ENCODE measurements at places on chromosomes 4 and X. TPM values are rescaled to one million over a fixed set of nuclear protein-coding genes. Genes with fewer than 3 reads are reported as not detected.

Gene RAB41
- total RNA-seq, result not detected

Gene NLGN3
- 4.4 TPM for total RNA-seq

DNA sequence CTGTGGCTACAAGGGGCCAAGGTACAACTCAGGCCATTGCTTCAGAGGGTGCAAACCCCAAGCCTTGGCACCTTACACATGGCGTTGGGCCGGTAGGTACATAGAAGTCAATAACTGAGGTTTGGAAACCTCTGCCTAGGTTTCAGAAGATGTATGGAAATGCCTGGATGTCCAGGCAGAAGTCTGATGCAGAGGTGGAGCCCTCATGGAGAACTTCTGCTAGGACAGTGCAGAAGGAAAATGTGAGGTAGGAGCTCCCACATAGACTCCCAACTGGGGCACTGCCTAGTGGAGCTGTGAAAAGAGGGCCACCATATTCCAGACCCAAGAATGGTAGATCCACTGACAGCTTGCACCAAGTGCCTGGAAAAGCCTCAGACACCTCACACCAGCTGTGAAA, 92.1 kb upstream of the SFRP2 start:
- H3K36me3 ChIP-seq, result no peaks in the 10 kb centered on the region
- DNase-seq, result no peak
- H3K4me3 ChIP-seq, result no peak overlapping the region
- no peak overlapping the region for H3K27ac ChIP-seq

DNA sequence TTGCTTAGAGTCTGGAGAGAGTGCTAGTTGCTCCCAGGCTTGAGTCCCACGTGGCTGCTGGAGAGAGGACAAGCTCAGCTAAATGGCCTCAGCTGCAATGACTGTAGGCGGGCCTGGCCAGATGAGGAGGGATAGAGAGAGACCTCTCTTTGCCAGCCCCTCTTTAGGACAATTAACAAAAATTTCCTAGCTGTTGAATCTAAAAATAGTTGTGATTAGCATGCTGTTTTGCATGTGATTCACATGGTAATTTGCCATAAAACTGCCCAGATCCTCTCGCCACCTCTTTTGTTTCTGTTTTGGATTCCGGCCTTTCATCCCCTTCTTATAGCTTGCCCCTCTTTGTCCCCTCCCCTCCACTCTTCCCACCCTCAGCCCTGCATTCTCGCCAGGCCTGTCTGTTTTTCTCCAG, 28.9 kb upstream of the PRPS1 start:
- no peaks in the 10 kb centered on the region for H3K4me1 ChIP-seq
- no peaks in the 10 kb centered on the region for H3K27me3 ChIP-seq
- H3K36me3 ChIP-seq, result no peaks in the 10 kb centered on the region
- no peak overlapping the region for H3K4me3 ChIP-seq
- DNase-seq, result no peak

- no peaks in the 10 kb centered on the region for H3K4me1 ChIP-seq
- no peak overlapping the region for H3K27ac ChIP-seq
- no peaks in the 10 kb centered on the region for H3K36me3 ChIP-seq
- no peak overlapping the region for H3K4me3 ChIP-seq
- no peaks in the 10 kb centered on the region for H3K27me3 ChIP-seq
Measured at GRCh38 chr4:181770971-181771370, 472.2 kb upstream of the TENM3 start.

GRCh38 chr4:129403848-129404247, 307.9 kb downstream of the C4orf33 start:
- no peak for DNase-seq
- no peak overlapping the region for H3K4me3 ChIP-seq
- no peaks in the 10 kb centered on the region for H3K27me3 ChIP-seq
- H3K4me1 ChIP-seq, result no peaks in the 10 kb centered on the region

GRCh38 chr4:81355136-81355535, 116.6 kb downstream of the RASGEF1B start:
- no peaks in the 10 kb centered on the region for H3K36me3 ChIP-seq
- no peaks in the 10 kb centered on the region for H3K27me3 ChIP-seq
- no peaks in the 10 kb centered on the region for H3K4me1 ChIP-seq
- no peak for DNase-seq

DNA sequence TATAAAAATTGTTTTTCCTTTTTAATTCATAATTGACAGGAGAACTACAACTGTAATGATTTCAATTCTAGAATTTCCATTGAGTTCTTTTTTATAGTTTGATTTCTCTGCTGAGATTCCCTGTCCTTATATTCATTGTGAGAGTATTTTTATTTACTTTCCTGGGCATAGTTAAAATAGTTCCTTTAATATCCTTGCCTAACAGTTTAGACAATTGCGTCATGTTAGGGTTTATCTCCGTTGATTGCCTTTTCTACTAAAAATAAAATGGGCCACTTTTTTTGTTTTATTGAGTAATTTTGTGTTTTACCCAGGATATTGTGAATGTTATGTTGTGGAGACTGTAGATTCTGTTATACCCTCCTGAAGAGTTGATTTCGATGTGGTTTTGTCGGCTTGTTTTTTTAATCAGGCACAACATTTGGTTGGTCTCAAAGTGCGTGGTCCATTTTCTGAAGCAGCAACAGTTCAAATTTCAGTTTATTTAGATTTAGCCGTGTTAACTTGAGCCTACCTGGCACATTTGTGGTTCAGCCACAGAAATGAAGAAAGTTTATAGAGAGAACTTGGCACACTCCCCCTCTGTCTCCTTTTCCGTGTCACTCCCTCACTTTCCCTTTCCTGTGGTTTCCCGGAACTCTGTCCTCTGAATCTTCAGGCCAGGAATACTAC, 16.0 kb upstream of the PRRG1 start:
- H3K27me3 ChIP-seq, result no peaks in the 10 kb centered on the region
- no peak for DNase-seq
- H3K4me1 ChIP-seq, result no peaks in the 10 kb centered on the region
- no peaks in the 10 kb centered on the region for H3K36me3 ChIP-seq

DNA sequence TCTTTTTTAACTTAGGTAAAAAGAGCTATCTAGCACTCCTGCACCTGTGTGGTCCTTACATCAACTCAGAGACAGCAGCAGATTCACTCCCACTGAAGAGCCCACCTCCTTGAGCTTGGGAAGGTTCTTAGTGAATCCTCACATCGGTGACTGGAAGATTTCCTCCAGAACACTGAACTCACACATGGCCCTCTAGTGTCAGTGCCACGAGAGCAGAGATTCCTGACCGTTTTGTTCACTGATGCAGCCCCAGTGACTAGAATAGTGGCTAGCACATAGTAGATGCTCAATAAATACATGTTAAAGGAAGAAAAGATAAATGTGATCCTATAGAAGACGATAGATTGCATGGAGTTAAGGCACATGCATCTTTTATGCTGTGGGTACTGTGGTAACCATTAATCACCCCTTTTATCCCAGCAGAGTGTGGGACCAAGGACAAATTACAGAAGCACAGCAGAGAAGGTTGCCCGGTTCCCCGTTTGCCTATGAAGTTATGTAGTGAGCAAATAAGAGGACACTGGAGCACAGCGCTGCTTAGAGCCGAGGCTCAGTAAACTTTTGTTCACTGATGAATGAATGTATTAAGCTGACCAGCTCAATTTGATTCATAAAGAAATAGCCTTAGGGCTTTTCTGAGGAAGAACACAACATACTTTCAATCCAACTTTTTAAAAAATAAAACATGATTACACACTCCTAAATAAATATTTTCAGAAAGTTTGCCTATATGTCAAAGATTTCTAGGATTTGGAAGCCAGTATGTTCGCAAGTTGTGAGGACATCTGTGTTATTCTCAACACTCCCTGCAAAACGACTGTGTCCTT, 8.7 kb downstream of the GASK1B start:
- H3K4me3 ChIP-seq, result no peak overlapping the region
- H3K27ac ChIP-seq, result no peak overlapping the region
- H3K4me1 ChIP-seq, result no peaks in the 10 kb centered on the region
- H3K36me3 ChIP-seq, result no peaks in the 10 kb centered on the region
- no peak for DNase-seq
